ENCODE measurements at places on chromosomes 7 and 10.

DNA sequence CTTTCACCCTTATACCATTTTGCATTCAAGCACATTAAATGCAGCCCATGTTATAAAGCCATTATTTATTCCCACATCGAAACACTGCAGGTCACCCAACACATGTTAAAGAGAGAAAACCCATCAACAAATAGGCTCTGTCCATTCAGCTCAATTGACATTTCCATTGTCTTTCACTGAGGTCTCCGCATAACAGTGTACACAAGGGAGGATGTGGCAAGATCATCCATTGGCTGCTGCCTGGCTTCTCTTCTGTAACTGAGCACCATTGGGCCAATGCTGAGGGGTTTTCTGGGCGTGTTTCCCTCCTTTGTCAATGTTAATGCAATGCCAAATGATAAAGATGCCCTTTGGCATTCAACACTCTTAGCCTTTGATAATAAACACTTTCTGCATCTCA lies 278.1 kb upstream of the SP4 start:
- DNase-seq = no peak

GRCh38 chr7:18402488-18403183 lies 92.9 kb upstream of the HDAC9 start:
- DNase-seq = no peak

DNA sequence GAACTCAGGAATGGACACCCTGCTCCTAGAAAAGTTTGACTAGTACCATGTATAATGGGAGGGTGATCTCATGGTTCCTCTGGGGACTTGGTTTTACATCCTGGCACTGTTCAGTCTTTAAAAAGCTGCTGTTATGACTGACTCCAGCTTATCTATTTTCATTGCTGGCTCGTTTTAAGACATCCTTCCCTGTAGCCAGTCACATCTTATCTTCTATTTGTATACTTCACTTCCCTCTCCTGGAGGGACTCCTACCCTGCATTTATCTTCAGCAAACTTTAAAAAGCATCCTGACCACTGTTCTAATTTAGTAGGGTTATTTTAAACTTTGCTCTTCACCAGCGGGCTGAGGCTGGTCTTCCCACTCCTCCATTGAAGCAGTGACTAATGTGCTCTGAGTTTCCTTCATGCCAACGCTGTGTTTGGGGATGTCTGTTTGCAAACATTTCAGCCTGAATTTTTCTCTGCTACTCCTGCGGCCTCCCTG lies 72.9 kb upstream of the ARMC3 start:
- no peak for DNase-seq

- DNase-seq = no peak
Observed at GRCh38 chr7:1666317-1666822, 3.7 kb upstream of the ELFN1 start.

GRCh38 chr10:12067336-12067735 lies 1.4 kb upstream of the DHTKD1 start:
- DNase-seq = peak; percentile 54

GRCh38 chr7:79504607-79505389 lies 51.3 kb upstream of the MAGI2 start:
- DNase-seq = no peak

- DNase-seq = no peak
Observed at GRCh38 chr7:141128506-141128905, 54.6 kb downstream of the TMEM178B start.

DNA sequence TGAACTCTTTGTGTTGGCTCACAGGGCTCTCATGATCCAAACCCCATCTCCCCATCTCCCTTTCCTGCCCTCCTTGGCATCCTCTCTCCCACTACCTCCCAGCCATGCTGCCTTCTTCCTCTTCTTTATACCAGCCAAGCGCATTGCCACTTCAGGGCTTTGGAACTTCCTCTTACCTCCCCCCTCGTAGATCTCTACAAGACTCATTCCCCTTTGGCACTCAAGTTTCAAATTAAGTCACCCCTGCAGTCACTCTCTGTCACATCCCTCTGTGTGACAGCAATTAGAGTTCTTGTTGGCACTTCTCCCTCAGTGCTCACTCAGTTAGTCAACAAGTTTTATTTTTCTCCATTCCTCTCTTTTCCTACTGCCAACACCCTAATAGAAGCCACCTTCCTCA lies 20.8 kb upstream of the NRP1 start:
- no peak for DNase-seq

GRCh38 chr7:85074-85882 lies 107.1 kb upstream of the FAM20C start:
- no peak for DNase-seq

DNA sequence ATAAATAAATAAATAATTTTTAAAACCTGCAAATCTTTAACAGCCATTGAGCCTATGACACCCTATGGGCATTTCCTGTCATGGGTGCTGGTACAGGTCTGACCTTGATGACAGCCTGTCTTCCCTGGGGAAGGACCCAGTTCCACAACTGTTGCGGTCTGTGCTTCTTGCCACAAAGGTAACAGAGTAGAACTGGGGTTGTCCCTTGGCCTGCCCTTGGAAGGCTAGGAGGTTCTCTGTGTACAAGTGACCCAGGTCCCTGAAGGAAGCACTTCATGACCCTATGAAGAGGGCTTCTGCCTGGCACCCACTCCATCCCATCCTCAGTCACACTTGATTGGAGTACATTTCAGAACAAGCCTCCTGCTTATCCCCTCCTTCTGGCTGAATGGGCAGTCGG lies 66.9 kb downstream of the OGDH start:
- no peak for DNase-seq

DNA sequence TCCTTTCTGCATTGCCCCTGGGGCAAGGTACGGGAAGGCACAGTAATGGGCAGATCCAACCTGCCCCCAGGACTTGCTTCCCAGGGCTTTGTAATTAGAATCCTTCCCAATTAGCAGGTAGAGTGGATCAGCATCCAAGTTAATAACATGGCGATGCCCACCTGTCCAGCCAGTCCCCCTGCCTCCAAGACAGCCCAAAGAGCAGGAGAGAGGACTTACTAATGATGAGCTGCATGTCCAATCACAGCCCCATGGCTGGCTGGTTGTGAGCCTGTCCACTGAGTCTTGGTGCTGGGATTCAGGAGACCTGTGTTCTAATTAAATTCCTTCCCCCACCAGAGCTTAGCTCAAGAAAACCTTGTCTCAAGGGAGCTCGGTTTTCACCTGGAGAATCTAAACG lies 49.0 kb downstream of the RPS24 start:
- no peak for DNase-seq

DNA sequence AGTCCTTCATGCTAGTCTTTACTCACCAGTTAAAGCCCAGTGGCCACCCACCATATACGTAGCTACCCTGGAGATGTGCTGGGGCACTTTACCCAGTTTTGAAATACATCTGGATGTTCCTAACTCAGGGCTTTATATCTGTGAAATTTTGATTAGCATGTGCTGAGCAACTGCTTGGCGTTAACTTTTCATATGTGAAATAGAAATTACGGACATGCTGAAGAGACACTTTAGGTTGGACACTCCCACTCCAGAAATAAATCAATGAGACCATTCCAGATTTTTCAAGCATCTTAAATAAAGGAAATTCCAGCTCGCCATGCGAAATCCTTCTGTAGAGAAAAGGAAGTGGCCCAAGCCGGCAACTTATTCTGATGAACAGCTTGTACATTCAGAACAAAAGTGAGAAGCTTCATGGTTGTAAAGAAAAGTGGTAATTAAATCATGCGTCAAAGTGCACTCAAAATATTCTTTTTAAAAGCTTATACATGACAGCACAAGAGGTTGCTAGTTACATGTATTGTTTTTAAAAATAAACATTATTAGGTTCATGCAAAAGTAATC lies 153.5 kb upstream of the ITGB1 start:
- no peak for DNase-seq

- no peak for DNase-seq
Observed at GRCh38 chr10:14737808-14738545, 36.7 kb downstream of the FAM107B start.

- DNase-seq = no peak
Observed at GRCh38 chr7:5068521-5068920, 22.9 kb downstream of the RBAK start.

DNA sequence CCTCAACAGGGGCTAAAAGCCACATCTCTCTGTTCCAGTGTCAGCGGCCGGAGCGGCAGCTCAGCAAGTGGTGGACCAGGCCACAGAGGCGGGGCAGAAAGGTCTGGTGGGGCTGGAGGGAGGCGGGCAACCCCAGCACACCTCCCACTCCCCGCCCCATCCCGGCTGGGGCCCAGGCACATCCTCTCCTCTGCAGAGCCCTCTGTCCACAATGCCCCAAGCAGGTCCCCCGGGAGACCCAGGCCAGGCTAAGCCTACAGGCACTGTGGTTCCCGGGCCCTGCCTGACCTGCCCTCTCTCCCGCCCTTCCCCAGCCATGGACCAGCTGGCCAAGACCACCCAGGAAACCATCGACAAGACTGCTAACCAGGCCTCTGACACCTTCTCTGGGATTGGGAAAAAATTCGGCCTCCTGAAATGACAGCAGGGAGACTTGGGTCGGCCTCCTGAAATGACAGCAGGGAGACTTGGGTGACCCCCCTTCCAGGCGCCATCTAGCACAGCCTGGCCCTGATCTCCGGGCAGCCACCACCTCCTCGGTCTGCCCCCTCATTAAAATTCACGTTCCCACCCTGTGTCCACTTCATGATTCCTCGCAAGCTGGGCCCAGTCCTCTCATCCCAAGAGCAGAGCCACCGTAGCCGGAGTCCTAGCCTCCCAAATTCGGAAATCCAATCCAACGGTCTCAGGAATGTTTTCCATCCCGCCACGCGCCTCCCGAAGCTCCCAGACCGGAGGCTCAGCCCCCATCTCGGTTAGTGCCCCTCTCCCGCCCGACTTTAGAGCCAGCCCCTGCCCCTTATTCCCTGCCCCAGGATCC lies 2.1 kb downstream of the ADIRF start:
- DNase-seq = no peak

GRCh38 chr7:489876-490275 lies 29.8 kb downstream of the PDGFA start:
- DNase-seq = no peak

DNA sequence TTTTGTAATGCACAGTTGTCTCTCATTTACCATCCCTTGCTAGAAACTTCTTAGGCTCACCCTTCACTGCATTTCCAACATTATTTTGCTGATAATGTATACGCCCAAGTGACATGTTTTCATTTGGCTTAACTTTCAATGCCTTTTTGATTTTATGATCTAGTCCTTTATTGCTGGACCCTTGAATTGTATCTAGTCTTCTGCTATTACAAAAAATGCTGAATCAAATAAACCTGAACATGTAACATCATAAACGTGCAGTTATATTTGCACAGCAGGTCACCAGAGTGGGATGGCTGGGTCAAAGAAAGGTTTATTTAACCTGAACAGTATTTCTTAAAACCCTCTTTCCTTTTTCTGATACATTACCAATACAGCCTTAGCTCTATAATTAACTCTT lies 63.0 kb downstream of the MINDY3 start:
- no peak for DNase-seq

GRCh38 chr10:77084431-77085144 lies 553.0 kb downstream of the KCNMA1 start:
- DNase-seq = no peak

DNA sequence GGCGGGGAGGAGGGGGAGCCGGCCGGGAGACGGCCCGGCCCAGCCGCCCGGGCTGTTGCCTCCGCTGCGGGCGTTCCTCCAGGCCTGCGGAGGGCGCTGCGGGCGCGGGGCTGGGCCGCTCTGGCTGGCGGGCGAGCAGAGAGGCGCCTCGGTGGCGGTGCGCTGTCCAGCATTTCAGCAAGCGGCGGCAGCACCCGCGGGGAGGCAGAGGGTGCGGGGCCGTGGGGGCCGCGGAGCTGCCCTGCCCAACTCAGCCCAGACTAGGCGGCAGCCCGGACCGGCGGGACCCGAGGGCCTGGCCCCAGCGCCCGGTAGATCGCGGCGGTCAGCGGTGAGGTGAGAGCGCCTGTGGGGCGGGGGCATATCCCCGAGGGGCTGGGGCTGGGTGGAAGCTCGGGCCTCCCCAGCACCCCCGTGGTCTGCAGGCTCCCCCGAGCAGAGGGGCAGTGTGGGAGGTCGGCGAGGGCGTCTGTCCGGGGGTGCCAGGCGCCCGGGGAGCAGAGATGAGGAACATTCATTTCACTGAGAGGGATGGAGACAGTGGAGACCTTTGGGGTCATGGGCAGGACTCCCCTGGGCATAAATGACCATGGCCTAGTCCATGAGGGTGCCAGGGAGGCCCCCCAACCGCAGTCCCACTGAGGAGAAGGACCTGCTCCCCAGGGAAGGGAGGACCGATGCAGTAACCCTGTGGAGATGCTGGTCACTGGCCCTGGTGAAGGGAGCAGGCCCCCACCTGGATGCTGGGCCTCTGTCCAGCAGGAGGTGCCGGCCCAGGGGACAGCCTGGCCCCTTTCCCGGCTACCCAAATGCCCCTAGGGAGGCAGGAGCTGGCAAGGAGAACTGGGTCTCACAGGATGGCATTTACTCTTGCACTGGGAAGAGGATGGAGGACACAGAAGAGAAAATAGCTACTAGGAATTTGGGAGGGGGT lies at the start of gene SRRM3:
TSS of gene SRRM3 (plus strand) at position 165 of the 934 bp plus-strand sequence. CDS start 33,171 bp downstream, outside the sequence.
- peak; percentile 5 for DNase-seq

DNA sequence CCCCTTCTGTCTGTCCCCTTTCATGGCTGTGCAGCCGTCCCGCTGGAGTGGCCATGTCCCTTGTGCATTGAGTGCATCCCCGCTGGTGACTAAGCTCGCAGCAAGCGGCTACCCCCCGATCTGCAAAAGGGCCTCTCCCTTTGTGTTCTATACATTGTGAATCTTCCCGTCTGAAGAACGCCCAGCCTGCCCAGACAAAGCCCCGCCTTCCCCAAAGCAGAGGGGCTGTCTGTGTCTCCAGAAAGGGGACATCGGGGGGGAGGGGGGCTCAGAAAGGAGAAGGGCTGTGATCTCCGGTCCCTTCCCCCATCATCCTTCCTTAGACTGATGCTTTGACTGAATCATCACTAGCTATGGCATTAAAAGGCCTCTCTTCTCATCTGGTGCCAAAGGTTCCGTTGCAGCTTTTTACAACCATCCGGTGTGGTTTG lies 11.9 kb downstream of the NPTX2 start:
- DNase-seq = no peak

DNA sequence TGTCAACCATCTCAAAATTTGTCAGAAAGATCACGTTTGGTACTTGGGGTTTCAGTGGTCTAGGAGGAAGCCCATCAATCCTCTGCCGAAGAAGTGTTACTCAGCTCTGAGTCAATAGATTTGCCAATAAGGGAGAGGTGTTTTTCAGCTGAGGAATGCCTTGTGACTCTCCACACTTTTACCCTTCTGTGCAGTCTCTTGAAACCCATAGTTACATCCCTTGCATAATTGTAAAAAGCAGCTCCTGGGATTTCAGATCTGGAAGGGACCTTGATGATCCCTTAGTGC lies 47.5 kb downstream of the INSYN2A start:
- DNase-seq = no peak

- no peak for DNase-seq
Observed at GRCh38 chr10:33109788-33110469, 151.9 kb upstream of the ITGB1 start.

DNA sequence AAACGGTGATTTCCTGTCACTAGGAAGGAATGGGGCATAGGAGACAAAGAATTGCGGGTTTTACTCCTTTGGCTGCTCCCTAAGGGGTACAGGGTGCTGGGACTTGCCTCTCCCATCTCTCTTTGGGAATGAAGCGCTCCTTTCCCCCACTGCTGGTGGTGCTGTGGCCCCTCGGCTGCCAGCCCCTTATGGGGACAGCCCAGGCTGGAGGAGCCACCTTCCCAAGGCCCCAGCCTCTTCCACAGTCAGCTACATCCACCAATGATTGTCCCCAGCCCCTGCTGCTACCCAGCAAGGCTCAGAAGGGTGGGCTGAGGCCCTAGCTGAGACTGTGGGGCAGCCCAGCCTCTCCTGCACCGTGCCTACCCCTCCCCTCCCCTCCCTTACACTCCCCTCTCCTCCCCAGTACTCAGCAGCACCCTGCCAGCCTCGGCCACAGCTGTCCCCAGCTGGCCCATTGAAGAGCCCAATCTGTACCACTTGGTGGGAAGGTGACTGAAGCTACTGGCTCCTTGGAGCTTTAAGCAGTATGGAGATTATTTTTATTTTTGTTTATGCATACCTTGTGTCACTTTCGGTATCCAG lies 19.0 kb downstream of the PRKAG2 start:
- DNase-seq = no peak

Measured in AG04449 (cell line).